T-cell (primary cell): ENCODE measurements at places on chromosomes 13 and 19. TPM values are rescaled to one million over a fixed set of nuclear protein-coding genes. Genes with fewer than 3 reads are reported as not detected.

The ANKLE1 gene
- total RNA-seq = 5.2 TPM

The STARD13 gene
- 0.44 TPM for total RNA-seq

DNA sequence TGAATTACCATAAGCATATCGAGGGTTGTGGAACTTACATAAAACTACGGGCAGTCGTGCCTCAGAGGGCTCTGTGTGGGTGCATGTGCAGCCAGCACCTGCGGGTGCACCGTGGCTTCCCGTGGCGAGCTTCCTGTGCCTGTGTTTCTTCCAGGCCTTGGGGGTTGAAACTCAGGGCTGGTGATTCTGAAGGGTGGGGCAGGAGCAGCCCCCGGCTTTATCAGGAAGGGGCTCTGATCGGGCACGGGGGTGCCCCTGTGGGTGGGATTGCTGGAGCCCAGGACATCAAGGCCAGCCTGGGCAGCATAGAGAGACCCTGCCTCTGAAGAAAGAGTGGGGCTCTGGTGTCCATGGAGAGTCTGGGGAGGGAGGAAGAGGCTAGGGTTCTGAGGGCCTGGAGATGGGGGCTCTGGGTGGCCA lies 11.1 kb downstream of the ATP4B start:
- no peak for DNase-seq

DNA sequence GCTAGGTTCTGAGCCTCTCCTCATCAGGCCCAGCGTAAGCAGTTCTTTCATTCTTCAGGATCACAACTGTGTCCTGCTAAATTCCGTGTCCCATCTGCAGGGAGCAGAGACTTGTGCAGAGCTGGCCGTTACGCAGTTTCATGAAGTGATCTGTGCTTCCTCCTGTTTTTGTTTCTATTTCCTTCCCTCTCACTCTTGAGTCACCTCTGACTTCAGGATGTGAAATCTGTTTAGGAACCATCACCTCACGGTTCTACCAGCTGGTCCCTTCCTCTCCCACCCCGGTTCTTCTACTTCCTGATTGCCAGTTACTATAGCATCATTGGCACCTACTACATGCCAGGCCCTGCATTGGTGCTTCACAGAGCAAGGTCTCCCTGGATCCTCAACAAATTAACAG lies 8.5 kb downstream of the MAU2 start:
- DNase-seq = no peak

- DNase-seq = peak; percentile 50
Measured at GRCh38 chr19:35462476-35462953, 14.5 kb downstream of the FFAR2 start.

GRCh38 chr13:77184455-77184854 lies 142.4 kb downstream of the MYCBP2 start:
- no peak for DNase-seq

GRCh38 chr19:1082165-1082927 lies 12.8 kb downstream of the POLR2E start:
- DNase-seq = peak; percentile 78

DNA sequence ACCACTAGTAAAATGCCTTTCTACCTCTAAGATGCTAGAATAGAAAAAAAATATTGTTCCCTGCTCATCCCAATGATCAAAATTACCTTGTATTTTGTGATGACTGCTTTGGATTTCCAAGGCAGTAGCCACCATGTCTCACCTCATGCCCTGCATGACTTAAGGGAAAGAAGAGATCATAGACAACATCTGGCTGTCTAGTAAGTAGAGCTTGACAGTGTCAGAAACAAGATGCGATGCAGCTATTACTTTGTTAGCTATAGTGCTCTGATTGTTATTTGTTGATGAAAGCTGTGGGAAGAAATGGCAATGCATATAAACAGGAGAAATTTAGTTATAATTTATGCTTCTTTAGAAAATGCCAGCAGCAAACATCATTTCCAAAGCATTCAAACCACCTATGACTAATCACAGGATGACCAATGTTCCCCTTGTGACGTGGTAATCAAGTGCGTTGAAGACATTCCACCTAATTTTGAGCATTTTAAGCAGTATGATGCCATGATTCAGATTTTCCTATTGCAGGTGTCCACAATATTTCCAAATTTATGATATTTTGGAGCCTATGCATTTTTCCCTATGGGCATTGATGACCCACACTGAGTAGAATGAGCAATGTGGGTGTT lies 308.3 kb downstream of the KCNRG start:
- no peak for DNase-seq

- DNase-seq = no peak
Measured at GRCh38 chr19:3277649-3278048, 53.2 kb downstream of the CELF5 start.

DNA sequence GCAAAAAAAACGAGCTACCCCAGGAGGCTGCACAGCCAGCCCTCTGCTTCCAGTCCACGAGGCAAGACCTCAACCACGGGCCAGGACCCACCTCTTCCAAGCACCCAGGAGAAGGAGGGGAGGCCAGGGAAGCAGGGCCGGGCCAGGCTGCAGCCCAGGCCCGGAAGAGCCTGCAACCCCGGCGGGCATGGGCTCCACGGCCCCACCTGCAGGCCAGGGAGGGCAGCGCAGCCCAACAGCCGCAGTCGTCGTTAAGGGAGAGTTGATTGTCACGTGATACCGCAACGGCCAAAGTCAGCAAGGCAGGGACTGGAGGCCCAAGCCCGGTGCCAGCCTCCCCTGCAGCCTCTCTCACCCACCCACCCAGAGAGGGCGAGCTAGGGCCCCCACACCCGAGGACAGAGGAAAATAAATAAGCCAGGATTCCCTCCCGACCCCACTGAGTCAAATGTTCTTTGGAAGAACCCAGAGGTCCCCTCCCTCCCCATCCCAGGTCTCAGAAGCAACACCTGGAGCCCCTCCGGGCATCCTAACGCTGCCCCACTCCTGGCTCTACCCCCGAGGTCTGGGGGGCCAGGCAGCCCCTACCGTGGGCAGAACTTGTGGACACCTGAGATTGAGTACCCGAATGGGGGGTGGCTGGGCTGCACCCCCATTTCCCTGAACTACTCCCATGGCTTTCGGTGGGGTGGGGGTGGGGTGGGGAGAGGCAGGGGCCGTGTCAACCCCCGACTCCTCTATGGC lies 5.2 kb upstream of the REXO1 start:
- DNase-seq = peak; percentile 70

DNA sequence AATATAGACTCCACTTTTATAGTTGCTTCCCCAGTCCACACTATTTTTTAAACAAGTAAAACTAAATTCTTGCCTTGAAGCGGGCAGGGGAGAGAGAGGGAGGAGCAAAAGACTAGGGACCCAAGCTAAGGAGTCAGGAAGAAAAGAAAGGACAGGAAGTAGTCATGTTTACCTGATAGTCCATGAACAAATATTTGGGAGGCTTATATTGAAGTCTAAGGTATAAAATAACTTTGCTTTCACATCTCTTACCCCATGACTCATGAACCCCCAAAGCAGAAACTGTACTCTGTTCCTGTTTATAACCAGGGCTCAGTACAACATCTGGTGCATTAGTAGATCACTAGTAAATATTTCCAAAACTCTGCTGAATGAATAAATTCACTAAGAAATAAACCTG lies 67.3 kb downstream of the ZAR1L start:
- no peak for DNase-seq

DNA sequence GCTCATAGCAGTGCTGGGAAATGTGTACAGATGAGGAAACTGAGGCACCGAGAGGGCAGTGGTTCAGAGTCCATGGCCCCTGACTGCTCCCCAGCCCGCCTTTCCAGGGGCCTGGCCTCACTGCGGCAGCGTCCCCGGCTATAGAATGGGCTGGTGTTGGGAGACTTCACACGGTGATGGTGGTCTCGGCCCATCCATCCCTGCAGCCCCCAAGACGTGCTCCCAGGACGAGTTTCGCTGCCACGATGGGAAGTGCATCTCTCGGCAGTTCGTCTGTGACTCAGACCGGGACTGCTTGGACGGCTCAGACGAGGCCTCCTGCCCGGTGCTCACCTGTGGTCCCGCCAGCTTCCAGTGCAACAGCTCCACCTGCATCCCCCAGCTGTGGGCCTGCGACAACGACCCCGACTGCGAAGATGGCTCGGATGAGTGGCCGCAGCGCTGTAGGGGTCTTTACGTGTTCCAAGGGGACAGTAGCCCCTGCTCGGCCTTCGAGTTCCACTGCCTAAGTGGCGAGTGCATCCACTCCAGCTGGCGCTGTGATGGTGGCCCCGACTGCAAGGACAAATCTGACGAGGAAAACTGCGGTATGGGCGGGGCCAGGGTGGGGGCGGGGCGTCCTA lies 15.9 kb downstream of the LDLR start:
- DNase-seq = no peak

DNA sequence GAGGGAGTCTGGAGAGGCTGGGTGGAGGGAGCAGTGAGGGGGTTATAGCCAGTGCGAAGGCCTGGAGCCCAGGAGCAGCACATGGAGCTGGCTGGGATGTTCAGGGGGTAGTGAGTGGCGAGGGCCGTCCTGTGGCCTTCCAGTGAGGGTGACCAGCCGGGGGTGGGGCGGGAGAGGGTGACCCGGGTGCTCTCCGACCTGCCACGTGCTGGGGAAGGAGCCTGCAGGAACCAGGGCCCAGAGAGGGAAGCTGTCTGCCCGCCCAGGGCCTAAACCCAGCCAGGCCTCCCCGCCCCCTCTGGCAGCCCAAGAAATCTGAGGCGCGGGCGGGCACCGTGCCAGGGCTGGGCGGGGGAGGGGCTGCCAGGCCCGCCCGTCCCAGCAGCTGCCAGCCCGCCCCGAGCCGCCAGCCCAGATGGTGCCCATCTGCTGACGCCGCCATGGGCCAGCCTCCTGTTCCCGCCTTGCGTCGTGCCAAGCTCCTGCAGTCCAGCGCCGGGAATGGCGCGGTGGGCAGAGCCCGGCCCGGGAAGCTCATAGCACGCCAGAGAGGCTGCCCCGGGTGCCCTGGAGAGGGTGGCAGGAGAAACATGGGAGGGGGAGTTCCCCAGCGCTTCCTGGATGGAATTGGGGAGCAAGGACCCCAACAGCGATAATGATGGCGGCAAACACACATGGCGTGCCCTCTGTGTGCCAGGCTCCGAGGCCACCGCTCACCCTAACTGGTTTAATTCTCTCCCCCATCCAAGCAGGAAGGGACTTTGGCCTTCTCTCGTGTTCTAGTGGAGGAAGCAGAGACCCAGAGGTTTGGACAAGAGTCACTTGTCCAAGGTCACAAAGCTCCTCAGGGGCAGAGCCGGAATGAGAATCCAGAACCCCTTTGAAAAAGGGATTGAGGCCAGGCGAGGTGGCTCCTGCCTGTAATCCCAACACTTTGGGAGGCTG lies 21.5 kb downstream of the NFIC start:
- DNase-seq = no peak

DNA sequence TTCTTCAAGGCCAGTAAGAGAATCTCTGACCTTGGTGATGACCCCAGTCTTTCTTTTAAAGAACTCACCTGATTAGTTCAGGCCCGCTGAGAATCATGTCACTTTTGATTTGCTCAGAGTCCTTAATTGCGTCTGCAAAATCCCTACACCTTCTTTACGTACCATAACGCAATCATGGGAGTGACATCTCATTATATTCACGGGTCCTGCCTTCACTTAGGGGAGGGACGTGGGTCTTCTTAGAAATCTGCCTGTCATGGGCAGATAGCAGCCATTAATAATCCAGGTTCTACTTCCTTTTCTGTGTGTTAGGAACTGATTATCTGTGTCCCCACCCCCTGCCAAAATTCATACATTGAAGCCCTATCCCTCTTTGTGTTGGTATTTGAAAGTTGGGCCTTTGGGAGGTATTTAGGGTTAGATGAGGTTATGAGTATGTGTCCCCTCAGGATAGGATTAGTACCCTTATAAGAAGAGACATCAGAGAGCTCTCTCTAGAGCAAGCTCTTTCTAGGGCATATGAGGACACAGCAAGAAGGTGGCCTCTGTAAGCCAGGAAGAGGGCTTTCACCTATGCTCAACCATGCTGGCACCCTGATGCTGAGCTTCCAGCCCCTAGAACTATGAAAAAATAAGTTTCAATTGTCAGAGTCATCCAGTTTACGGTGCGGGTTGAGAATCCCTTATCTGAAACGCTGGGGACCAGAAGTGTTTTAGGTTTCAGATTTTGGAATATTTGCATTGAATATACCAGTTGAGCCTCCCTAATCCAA lies 9.9 kb downstream of the TPP2 start:
- DNase-seq = no peak

The ZIM2 gene
- not detected for total RNA-seq

The TSSK6 gene
- 11.0 TPM for total RNA-seq

DNA sequence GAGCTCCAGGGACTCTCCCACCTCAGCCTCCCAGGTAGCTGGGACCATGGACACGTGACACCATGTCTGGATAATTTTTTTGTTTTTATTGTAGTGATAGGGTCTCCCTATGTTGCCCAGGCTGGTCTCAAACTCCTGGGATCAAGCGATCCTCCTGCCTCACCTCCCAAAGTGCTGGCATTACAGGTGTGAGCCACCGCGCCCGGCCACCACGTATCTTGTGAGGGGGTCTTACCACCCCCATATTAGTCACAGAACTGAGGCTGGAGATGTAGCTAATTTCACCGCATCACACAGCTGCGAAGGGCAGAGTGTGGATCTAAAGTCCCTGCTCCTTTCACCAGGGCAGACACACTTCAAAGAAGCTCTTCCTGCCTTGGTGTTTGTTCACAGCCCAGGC lies 211.8 kb upstream of the SOX1 start:
- DNase-seq = no peak

DNA sequence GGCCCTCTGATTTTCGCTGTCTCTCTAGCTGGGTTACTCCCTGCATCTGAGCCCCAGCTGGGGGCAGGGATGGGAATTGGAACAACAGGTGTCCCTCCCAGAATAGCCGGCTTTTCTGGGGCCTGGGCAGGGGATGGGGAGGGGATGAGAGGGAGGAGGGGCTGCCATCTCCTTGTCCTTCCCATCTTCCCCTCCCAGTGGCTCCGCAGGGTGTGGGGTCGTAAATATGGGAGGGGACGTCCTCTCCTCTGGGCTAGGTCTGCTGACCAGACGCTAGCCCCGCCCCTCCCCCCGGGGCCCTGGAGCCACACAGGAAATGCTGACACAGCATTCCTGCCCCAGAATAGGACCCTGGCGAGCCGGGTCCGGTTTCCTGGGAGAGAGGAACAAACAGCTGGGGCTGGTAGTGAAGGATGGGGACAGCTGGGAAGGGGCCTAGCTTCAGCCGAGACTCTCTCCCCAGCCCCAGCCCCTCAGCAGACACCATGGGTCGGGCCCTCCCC lies 1.1 kb downstream of the RYR1 start:
- no peak for DNase-seq

- no peak for DNase-seq
Measured at GRCh38 chr13:44234566-44234965, 139.1 kb upstream of the SERP2 start.

The TTC9B gene
- total RNA-seq = not detected

- no peak for DNase-seq
Measured at GRCh38 chr13:30720172-30720869, 15.0 kb upstream of the ALOX5AP start.

The RGCC gene
- 151 TPM for total RNA-seq

- DNase-seq = no peak
Measured at GRCh38 chr19:29878973-29879654, 62.9 kb upstream of the URI1 start.

- DNase-seq = no peak
Measured at GRCh38 chr19:6828306-6828697, 55.8 kb downstream of the VAV1 start.

GRCh38 chr19:29702161-29702962 lies 12.7 kb downstream of the C19orf12 start:
- no peak for DNase-seq

GRCh38 chr19:52140032-52140710 lies 433 bp upstream of the ZNF616 start:
- no peak for DNase-seq
